Stimulated activated CD4-positive, alpha-beta T cell treated with anti-CD3 and anti-CD28 coated beads, Interleukin-4, amount 100 ng/mL, for 4 hours (primary cell): ENCODE measurements at places on chromosomes 16 and 17.
A peak's percentile ranks its signal among the peaks of the same experiment; 100 is the strongest.

GRCh38 chr17:1532836-1533602 lies 16.6 kb upstream of the INPP5K start:
- DNase-seq = peak; percentile 27

DNA sequence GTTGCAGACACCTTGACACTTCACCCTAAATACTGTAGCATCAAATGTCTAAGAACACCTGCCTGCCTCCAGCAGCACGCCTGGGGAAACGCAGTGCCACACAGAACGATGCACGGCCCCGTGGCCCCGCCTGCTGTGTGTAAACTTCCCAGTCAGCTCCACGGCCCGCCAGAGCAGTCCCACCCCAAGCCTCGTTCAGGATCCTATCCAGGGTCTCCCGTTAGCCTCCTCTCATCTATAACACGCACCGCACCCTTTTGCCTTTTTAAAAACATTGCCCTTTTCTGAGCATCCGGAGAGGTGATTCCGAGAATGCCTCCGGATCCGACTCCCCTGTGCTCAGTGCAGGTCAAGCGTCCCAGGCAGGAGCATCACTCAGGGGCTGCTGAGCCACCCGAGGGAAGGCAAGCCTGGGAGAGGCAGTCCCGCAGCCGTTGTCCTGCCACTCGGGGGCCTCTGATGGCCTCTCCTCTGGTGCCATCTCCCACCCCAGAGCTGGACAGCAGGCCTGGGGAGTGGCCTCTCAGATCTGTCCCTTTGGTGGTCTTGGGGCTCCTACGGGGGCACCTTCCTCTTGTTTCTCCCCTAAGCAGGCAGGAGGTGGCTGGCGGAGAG lies 37.9 kb upstream of the SLC38A10 start:
- DNase-seq = no peak

GRCh38 chr17:27980043-27980442 lies 62.4 kb upstream of the NLK start:
- DNase-seq = no peak

- DNase-seq = no peak
These were observed 20.0 kb upstream of the IL17C start for GRCh38 chr16:88618182-88618955.

GRCh38 chr16:26569793-26570192 lies 496.9 kb upstream of the C16orf82 start:
- no peak for DNase-seq

GRCh38 chr17:41918314-41919164 lies at the start of gene ACLY:
ACLY (minus strand) TSS chr17:41918951; CDS start chr17:41913873, 5,078 bp downstream.
- DNase-seq = peak; percentile 96

- no peak for DNase-seq
These were observed 47.5 kb upstream of the ENDOV start for GRCh38 chr17:80367503-80367902.

DNA sequence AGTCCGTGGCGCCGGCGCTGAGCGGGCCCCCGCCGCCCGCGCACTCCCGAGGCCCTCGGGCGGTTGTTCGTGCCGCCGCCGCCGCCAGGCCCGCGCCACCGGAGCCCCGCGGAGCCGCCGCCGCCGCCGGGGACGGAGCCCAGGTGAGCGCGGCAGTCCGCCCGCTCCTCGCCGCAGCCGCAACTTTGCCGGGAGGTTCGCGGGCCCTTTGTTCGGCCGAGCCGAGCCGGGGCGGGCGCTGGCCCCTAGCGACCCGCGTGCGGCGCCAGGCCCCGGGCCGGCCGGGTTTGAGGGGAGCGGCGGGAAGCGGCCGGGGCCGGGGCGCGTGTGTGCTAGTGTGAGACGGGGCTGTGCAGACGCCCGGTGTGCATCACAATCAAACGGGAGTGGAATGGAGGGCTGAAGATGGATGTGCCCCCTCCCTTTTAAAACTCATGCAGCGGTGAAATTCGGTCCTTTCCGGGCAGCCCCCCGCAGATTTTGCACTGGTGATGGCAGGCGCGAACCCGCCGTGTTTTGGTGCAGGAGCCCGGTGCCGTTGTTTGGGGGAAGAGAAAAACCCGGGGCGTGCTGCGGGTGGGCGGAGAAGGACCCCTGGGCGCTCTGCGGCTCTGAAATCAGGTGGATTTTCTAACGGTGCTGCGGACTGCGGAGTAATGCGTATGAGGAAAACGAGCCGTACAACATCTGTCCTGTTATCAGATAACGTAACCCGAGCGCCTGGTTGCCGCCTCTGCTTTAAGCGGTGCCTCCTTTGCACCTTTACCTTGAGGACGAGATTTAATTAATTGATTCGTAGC lies 823 bp downstream of the TNRC6C start:
- peak; percentile 39 for DNase-seq

- DNase-seq = no peak
These were observed 10.6 kb downstream of the TMEM238L start for GRCh38 chr17:10793256-10793655.

DNA sequence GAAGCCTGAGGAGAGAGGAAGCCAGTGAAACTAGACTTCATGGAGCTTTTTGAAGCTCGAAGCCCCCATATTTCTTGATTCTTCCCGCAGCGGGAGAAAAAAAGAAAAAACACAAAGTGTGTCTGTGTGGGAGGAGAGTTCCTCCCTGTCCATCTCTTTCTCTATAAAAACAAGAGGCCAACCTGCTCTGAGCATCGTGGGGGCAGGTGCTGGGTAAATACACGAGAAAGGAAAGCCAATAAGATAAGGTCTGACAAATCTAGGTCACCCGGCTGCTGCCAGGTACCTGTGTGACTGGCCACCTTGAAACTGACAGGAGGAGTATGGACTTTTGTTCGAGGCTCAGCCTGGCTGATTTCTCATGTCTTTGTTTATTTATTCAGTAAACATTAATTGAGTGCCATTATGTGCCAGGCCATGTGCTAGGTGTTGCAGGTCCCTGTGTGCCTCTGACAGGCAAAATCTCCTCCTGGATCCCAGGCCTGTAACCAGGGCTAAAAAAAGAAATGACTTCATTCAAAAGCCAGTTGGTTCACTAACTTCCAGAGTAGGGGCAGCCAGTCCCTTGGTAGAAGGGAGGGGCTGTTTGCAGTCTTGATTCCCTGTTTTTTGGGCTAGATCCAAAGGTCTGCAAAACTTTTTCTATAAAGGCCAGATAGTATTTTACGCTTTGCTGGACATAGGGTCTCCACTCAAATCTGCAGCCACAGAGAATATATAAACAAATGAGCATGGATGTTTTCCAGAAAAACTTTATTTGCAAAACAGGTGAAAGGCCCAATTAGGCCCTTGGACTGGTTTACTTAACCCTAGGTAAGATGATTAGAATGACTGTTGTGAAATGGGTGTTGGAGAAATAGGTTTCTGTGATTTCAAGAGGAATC lies 35.6 kb downstream of the YPEL2 start:
- DNase-seq = no peak

- no peak for DNase-seq
These were observed 5.1 kb upstream of the CISD3 start for GRCh38 chr17:38725066-38725465.

DNA sequence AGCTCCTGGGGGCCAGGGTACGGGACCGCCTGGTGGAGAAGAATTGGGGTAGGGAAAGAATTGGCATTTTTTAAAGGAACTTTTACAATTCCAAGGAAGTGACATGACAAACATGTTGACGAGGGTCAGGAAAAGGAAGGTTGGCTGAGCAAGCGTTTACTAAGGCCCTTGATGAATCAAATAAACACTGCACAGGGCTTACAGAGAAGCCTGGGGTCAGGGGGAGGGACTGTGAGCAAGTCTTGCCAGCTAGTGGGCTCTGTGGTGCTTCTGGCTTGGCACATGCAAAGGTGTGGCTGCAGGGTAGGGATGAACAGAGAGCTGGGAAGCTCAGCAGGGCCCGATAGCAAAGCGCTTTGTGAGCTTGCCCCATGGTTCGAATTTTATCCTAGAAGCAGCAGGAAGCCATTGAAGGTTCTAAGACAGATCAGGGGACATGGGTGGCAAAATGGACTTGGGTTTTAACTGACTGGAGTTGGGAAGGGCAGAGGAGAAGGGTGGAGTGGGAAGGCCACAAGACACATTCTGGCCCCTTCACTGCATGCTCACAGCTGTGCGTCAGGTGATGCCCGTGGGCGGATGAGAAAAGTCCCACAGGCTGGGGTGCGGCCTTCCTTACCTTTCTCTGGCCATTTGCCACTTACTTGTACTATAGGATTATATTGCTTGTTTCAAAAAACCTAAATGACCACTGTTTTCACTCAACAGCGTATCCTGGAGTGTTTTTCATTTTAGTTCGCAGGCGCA lies 117.8 kb downstream of the SOCS1 start:
- no peak for DNase-seq

- no peak for DNase-seq
These were observed 397.3 kb downstream of the SHISA9 start for GRCh38 chr16:13298666-13299065.

DNA sequence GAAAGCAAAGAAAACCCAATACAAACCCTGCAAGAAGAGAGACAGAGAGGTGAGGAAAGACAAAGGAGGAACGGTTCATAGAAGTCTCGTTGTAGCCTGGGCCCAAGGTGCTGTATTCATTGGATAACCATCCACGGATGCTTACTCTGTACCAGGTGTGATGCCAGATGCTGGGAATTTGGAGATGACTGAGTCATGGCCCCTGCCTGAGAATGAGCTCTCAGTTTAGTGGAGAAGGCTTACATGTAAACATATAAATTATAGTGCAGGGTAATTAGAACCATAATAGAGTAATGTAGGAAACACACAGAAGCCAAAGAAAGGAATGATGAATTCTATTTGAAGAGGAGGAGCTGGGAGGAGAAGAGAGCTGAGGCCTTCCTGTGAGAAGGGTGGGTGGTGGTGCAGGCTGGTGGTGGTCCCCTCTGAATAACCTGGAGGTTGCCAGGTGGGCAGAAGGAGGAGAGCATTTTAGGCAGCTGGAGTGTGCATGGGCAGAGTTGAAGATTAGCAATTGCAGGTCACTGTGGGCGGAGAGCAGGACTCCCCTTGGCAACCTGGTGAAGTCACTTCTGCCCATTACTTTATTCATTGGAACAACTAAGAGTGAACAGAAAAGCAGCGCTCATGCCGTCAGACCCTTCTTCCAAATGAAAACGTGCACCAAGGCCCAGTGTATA lies 7.7 kb upstream of the ZG16 start:
- no peak for DNase-seq

DNA sequence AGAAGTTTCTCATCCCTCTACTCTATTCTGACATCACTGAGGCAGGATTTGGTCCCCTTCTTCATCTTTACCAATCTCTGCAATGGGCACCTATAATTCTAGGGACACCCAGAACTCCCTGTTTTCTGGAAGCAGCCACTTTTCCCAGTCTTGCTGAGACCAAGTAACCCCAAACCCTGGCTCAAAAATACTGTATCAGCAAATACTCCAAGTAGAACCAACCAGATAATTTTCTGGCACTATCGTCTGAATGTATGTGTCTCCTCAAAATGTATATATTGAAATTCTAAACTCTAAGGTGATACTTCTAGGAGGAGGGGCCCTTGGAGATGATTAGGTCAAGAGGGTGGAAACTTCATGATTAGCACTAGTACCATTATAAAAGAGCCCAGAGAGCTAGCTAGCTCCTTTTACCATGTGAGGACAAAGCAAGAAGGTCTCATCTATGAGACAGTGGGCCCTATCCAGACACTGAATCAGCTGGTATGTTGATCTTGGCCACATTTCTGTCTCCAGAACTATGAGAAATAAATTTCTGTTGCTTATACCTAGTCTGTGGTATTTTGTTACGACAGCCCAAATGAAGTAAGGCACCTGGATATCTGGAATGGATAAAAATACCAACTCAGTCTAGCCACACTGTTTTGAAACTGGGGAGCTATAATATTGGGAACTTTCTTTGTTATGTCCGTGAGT lies 464.4 kb downstream of the CDH11 start:
- no peak for DNase-seq

DNA sequence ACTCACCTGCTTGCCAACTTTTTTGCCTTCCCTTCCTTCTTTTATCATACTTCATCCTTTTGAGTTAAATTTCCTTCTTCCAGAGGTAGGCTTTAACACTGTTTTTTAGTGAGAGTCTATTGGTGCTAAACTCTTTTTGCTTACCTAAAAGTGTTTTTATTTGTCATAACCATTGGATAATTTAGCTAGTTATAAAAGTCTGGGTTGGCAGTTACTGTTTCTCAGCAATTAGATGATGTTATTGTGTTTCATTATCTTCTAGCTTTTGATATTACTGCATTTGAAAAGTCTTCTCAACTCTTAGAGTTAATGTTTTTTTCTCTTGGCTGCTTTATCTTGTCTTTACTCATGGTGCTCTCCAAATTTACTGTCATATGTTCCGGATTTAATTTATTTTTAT lies 22.6 kb downstream of the ZNRF1 start:
- DNase-seq = no peak

- DNase-seq = no peak
These were observed 1110.0 kb upstream of the EEF2KMT start for GRCh38 chr16:6207580-6207979.

DNA sequence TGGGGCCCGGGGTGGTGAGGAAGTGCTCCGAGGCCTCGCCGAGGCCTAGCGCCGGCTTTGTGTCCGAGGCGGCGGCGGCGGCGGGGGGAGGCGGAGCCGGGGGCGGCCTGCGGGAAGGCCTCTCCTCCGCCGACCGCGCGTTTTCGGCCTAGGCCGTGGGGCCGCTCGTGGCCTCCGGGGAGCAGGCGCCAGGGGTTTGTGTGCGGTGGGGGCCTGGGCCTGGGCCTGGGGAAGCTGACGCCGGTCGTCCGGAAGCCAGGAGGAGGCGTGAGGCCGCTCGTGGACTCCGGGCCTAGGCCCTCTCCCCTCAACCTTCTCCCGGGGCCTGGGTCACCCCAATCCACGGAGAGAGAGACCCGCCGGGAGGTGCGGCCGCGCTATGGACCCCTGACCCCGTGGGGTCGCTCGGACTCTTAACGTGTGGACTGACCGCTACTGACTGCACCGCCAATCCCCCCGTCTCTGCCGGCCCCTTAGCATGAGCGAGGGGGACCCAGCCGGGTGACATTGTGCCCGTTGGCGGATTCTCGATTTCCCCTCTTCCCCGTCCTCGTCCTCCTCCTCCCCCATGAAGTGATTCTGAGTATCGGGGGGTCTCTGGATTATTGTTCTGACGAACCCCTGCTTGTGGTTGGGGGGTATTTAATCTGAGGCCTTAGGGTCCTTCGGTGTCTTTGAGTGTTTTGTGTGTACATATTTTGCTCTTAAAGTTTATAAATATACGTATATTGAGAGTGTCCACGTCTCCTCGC lies 660 bp downstream of the RBBP6 start:
- peak; percentile 29 for DNase-seq

DNA sequence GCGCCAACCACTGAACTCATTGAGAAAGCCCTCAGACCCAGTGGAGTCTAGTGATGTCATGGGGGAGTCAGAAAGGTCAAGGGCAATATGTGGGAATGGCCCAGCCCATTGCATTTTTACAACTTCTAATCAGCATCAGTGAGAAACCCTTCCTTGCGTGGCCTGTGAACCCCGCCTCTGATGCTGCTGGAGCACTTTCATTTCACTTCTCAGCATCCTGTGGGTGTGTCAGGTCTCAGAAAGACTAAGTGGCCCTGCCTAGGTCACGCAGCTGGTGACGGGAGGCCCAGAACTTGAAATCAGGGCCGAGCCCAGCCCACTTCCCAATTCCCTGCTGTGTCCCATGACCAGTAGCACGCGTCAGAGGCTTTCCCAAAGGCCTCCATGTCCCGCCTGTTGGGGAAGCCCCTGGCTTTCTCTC lies 6.1 kb downstream of the DNAI2 start:
- peak; percentile 49 for DNase-seq

GRCh38 chr17:66702106-66702936 lies 132.6 kb upstream of the CACNG5 start:
- DNase-seq = no peak

- DNase-seq = no peak
These were observed 2.7 kb downstream of the CCL8 start for GRCh38 chr17:34321964-34322363.
